Stimulated activated CD8-positive, alpha-beta memory T cell treated with anti-CD3 and anti-CD28 coated beads, Interleukin-2, amount 100 ng/mL, for 48 hours (primary cell): ENCODE measurements at places on chromosomes 7 and 10.

- no peak for DNase-seq
These were observed 466.6 kb upstream of the IGFBP3 start for GRCh38 chr7:46387646-46388045.

DNA sequence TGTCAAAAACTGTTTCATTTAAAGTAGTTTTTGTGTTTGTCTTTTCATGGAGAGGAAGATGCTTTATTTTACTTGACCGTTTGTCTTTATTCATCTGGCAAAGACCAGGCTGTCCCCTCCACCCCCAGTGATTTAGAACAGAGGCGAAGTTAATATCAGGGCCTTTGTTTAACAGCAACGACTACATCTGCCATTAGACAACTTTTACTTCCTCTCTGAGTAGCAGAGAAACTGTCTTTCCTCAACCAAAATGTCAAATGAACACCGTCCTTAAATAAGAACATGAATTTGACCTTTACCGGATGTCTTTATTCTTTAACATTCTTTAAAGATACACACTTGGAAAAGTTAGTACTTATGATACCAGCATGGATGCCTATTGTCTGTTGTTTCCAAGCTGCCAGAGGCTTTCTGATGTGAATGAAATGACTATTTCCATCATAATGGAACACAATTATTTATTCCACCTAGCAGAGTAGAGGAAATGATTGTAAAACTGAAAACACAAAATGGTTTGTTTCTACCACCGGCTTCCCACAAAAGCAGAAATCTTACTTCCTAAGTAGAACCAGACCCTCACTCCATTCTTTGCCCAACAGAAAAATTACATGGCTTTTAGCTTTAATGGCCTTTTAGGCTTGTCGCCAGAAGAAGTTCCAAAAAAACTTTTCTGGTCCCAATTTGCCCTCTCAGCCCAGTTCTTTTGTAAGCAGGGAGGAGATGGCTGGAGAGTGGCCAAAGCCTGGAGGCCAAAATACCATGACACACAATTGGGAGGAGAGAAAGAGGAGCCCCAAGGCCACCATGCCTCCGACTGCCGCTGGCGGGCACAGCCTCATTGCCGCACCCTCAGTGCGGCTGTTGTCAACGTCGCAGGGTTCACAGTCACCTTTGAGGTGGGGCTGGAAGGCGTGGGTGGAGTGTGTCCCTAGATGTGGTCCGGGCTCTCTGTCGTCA is 168.5 kb downstream of the TEX36 start:
- no peak for DNase-seq

- DNase-seq: no peak
These were observed 10.5 kb upstream of the TTYH3 start for GRCh38 chr7:2621061-2621828.

DNA sequence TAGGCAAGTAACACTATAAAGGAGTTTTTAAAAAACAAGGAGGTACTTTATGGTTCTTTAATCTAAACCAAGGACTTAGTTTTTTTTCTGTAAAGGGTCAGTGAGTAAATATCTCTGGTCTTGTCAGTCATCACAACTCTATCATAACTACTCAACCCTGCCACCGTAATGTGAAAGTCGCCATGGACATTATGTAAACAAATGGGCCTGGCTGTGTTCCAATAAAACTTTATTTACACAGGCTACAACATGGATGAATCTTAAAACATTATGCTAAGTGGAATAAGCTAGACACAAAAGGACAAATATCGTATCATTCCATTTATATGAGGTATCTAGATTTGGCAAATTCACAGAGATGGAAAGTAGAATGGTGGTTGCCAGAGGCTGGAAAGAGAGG is 60.8 kb upstream of the SP4 start:
- DNase-seq: no peak

- DNase-seq: no peak
These were observed 25.4 kb upstream of the INPP5F start for GRCh38 chr10:119700321-119700954.

- DNase-seq: no peak
These were observed 158.3 kb upstream of the ZMIZ1 start for GRCh38 chr10:78910476-78910875.

- no peak for DNase-seq
These were observed 8.8 kb downstream of the BBIP1 start for GRCh38 chr10:110910138-110910537.

DNA sequence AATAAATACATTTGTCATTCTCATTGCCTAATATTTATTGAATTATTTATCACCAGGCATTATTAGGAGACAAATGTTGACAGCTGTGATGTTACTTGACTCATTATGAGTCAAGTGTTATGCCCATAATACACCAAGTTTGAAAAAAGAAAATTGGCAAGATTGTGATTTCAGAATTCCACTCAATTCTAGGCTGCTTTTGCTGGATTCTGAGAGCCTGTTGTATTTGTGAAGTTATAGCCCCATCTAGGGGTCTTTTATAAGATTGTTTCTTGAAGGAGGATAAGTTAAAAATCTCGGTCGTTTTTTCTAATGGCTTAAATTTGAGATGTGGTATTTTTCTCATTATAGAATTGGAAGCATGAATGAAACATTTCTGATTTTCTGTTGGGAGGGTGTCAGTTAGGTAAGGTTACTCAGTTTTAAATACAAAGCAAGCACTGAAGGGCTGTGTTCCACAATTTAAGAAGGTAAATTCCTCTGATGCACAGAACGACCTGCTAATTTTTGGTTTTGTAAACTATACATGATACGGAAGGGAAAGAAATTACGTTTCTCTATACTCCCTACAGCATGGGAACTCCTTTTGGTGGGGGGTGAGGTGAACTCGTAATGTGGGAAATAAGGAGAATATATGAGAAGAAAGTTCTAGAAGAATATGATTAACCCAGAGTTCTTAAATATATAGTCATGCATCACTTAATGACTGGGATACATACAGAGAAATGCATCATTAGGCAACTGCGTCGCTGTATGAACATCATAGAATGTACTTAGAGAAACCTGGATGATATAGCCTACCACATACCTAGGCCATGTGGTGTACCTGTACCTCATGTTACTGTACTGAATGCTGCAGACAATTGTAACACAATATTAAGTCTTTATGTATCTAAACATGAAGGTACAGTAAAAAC is 2.6 kb downstream of the STK31 start:
- DNase-seq: no peak

- DNase-seq: no peak
These were observed 353 bp downstream of the EPHB6 start for GRCh38 chr7:142855114-142855743.

DNA sequence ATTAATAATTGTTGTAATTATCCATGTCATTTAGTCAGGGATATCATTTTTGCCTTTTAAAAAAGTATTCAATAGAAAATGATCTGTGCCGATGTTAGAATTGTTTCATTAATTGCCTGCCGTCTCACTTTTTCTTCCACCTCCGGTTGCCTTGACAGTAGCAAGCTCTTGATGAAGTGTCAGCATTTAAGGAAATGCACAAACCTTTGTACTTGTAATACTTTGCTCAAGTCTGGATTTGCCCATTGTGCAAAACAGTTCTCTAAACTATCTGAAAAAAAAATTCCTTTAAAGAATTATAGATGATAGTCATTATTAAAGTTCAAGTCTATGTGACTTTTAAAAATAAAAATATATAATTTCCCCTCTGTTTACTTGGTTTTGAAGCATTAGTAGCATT is 619.7 kb downstream of the GATA3 start:
- no peak for DNase-seq

DNA sequence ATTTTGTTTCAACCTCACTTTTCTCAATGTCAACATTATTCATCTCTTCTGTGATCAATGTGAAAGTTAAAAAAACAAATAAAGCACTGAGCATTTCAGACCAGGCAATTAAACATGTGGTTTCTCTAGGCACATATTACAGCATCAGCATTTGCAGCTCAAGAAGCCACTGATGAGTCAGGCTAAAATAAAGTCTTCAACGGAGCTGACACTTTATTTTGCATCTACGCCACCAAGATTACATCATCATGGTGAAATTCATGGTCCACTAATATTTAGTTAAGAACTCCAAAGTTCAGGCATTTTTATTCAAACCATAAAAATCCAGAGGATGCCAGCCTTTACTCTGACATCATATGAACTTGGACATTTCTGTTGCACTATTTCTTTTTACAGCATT is 33.0 kb downstream of the MAGI2 start:
- no peak for DNase-seq

DNA sequence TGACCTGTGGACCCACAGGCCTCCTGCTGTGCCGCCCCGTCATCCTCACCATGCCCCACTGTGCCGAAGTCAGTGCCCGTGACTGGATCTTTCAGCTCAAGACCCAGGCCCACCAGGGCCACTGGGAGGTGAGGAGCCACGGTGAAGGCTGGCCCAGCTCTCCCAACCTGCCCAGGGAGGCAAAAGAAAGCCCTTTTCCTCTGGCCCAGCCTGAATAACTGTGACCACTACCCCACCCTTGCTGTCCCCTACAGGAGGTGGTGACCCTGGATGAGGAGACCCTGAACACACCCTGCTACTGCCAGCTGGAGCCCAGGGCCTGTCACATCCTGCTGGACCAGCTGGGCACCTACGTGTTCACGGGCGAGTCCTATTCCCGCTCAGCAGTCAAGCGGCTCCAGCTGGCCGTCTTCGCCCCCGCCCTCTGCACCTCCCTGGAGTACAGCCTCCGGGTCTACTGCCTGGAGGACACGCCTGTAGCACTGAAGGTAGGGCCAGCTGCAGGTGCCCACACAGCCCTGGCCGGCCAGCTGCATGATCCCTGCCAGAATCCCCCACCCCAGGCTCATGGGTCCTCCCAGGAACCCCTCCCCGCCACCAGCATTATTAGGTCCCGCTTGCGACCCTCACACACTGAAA is 25.5 kb upstream of the SLC29A3 start:
- no peak for DNase-seq

DNA sequence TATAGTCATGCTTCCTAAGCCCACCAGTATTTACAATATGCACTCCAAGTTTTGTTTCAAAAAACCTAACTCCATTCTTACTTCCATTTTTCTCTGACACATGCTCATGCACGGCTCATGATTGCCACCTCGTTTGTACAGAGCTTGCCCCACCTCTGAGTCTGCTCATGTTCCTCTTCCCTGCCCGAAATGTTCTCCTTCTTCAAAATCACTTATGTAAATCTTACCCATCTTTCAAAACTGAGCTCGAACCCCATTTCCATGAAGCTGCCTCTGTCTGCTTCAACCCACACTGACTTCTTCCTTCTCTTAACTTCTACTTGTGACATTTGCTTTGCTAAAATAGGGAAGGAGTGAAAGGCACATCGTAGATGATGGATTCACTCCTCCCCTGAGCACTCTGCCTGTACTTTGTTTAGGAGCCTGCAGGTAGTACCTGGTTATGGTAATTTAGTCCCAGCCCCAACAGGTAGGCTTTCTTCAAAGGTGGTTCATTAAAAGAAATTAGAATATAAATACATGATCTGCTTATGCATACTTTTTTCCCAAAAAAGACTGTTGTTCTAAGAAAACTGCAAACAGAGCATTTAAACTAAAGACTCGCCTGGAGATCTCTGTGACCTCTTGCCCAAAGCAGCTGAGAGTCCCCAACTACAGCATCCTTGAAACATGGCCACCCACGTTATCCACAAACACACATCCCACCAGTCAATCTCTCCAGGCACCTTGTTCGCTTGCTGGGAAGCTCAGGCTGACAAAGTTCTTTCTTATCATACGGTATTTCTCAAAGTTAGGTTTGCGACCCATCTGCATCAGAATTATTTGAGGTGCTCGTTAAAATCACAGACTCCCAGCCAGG is 172.0 kb downstream of the DGKI start:
- no peak for DNase-seq

- DNase-seq: no peak
These were observed 67.3 kb upstream of the PDZD8 start for GRCh38 chr10:117442521-117442920.

GRCh38 chr7:35263396-35263795 is 9.5 kb upstream of the TBX20 start:
- DNase-seq: no peak
